Placental pericyte (primary cell): ENCODE measurements at places on chromosomes 12 and 14. TPM values are rescaled to one million over a fixed set of nuclear protein-coding genes. Genes with fewer than 3 reads are reported as not detected.

Gene HOXC12
- total RNA-seq: not detected in 2 replicates

Gene GSC
- not detected in 2 replicates for total RNA-seq

Gene ACOT6
- 0.14 TPM in 1 of 2 replicates, not detected in the other for total RNA-seq

Gene SGPP1
- total RNA-seq: 21.2 and 41.7 TPM in 2 replicates

Gene FERMT2
- 157 and 162 TPM in 2 replicates for total RNA-seq

Gene MAP3K9
- 0.14 and 0.88 TPM in 2 replicates for total RNA-seq

Gene CCDC175
- total RNA-seq: not detected in 2 replicates

Gene TARBP2
- 53.4 and 65.9 TPM in 2 replicates for total RNA-seq

Gene WSCD2
- total RNA-seq: not detected in 2 replicates

Gene C12orf54
- not detected in 2 replicates for total RNA-seq

Gene DHH
- total RNA-seq: under 0.01 TPM in 2 replicates

Gene OR4K5
- total RNA-seq: not detected in 2 replicates

Gene MAGOHB
- 15.7 and 19.9 TPM in 2 replicates for total RNA-seq
